ENCODE measurements at places on chromosomes 3 and 15. TPM values are rescaled to one million over a fixed set of nuclear protein-coding genes. Genes with fewer than 3 reads are reported as not detected.

Gene ALG1L2
- not detected for total RNA-seq

Gene SPINT1
- total RNA-seq = 145 TPM

Gene LYSMD4
- 14.1 TPM for total RNA-seq

Gene CKMT1A
- 38.8 TPM for total RNA-seq

Gene GP9
- total RNA-seq = not detected

Gene NLGN1
- 0.13 TPM for total RNA-seq

Gene ZNF774
- total RNA-seq = 3.3 TPM

Gene GNL3
- total RNA-seq = 232 TPM

Gene STRC
- 0.38 TPM for total RNA-seq

Gene TEX55
- total RNA-seq = not detected

Gene RPS27L
- total RNA-seq = 62.7 TPM

Gene RTP3
- total RNA-seq = not detected

Gene DNASE1L3
- total RNA-seq = 2.3 TPM

Gene FETUB
- total RNA-seq = not detected

Gene CDHR4
- not detected for total RNA-seq

Data from bronchial epithelial cell (primary cell).